Fibroblast of skin of scalp (primary cell): ENCODE measurements at places on chromosomes 7 and 10.

DNA sequence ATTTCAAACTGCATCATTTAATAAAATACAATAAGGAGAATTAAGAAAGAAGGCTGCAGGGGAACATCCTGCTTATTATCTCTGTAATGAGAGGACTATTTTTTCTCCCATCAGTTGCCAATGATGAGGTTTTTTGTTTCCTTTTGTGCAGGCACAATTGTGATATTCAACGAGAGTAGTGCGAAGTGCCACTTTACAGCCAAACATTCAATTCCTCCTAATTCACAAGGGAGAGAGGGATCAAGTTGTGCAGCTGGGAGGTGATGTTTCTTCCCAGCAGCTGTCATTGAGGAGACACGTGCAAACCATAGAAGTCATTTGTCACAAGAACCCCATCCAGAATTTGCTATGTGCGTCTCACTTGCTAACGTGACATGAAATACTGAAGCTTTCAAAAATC is 81.6 kb upstream of the ICA1 start:
- DNase-seq, result no peak

GRCh38 chr10:37856881-37857286 is 526 bp downstream of the ZNF248 start:
- no peak for DNase-seq

GRCh38 chr7:55120501-55121198 is 101.8 kb downstream of the EGFR start:
- no peak for DNase-seq

DNA sequence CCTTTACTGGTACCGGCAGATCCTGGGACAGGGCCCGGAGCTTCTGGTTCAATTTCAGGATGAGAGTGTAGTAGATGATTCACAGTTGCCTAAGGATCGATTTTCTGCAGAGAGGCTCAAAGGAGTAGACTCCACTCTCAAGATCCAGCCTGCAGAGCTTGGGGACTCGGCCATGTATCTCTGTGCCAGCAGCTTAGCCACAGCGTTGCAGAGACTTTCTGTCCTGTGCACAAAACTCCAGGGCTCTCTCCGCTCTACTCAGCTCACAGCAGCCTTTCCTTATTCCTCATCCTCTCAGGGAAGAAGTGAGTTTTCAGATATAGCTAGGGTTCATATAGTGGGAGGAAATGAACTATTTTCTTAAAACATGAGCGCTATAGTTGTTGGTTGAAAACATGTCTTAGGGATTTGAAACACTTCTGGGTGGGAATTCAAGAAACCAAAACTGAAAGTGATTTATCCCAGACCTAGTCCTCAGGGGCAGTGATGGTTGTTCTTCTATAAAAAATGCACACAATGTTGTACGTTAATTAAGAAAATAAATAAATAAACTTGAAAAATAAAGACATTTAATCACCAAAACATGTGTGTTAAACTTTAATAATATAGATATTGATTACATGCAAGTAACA is 150.2 kb upstream of the PRSS58 start:
- no peak for DNase-seq

DNA sequence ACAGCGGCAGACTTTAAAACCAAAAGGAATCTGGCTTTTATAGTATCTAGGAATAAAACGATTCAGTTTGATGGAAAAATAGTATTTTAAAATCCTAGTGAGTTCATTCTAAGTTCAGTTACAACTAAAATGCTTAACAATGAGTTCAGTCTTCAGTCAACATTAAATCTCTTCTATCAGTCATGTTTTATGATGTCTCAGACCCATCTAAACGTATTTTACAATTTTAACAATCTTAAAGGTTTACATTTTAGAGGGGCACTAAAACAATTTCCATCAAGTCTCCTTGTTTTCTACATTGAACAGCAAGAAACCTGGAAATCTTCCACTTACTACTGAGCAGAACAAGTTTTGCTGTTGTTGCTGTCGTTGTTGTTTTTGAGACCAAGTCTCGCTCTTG is 10.0 kb downstream of the SVOPL start:
- DNase-seq, result no peak

DNA sequence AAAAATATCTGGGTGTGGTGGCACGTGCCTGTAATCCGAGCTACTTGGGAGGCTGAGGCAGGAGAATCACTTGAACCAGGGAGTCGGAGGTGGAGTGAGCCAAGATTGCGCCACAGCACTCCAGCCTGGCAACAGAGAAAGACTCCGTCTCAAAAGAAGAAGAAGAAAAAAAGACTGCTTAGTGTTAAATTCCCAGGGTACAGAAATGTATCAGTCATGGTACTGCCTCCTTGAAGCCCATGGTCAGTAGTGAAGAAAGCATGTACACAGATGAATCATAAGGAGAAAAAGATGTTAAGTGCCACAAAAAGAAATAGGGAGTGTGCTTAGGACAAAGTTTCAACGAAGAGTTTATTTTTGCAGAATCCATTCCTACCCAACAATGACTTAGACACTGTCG is 62.5 kb upstream of the KMT2E start:
- DNase-seq, result peak; percentile 31

GRCh38 chr10:58734116-58734515 is 221.4 kb downstream of the BICC1 start:
- peak; percentile 91 for DNase-seq

GRCh38 chr10:2852574-2853323 is 214.6 kb upstream of the PFKP start:
- no peak for DNase-seq

GRCh38 chr7:111568870-111569462 is 6.7 kb upstream of the IMMP2L start:
- no peak for DNase-seq

DNA sequence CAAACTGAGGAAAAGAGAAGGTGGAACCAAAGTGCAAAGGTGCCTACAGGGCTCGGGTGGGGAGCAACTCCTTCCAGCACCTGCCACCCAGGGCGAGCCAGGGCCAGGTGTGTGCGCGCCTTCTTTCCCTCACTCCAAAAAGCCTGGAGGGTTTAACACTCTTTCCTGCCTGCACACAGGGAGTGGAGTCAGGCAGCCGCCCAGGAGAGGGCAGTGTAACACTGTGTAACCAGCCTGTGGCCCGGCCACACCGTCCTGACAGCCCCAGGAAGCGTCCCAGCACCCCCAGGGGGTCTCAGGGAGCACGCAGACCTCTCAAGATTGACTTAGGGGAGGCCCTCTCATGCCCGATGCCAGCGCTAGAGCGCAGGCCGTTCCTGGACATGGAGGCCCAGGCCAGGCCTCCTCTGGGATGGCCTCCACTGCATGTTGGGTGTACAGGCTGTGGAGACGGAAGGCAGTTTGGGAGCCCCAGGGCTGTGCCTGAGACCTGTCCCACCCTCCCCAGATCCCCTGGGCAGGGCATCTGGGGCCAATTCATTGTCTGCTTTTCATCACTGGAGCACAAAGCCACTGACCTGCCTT is 13.4 kb downstream of the BRI3 start:
- peak; percentile 66 for DNase-seq

- no peak for DNase-seq
Observed at GRCh38 chr7:11191574-11192220, 218.0 kb downstream of the PHF14 start.

- no peak for DNase-seq
Observed at GRCh38 chr7:28269700-28270361, 89.2 kb upstream of the JAZF1 start.

DNA sequence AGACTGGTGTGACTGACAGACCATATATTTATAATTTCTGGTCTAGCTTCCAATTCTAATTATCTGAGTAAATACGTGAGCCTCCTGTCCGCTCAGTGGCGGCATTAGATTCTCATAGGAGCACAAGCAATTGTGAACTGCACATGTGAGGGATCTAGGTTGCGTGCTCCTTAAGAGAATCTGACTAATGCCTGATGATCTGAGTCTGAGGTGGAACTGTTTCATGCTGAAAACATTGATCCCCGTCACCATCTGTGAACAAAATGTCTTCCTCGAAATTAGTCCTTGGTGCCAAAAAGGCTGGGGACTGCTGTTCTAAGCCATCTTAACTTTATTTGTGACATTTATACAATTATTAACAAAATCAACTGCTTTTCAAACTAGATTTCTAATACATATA is 164.7 kb upstream of the MEOX2 start:
- DNase-seq, result peak; percentile 39

- no peak for DNase-seq
Observed at GRCh38 chr10:36254199-36254598, 612.1 kb upstream of the FZD8 start.

DNA sequence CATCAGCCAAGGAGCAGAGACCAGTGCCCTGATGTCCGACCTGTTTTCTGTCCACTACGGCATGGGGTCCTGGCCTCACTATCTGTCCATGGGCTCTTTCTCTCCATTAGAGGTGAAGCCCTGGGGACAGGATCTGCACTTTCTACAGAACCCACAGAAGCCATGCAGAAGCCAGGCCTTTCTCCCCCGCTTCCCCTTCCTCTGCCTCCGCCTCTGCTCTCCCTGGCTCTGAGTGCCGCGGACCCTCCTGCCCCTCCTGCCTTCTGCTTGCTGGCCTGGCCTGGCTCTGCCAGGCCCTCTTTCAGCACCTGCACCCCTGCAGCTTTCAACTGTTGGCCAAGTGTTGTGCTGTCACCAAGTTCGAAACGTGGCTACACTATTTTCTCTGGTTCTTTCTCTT is 439.8 kb upstream of the ZMIZ1 start:
- no peak for DNase-seq

GRCh38 chr7:128826916-128827247 is 3.3 kb upstream of the FLNC start:
- no peak for DNase-seq

- no peak for DNase-seq
Observed at GRCh38 chr10:51427758-51428157, 271.6 kb downstream of the CSTF2T start.

GRCh38 chr10:119449760-119450461 is 92.6 kb downstream of the RGS10 start:
- peak; percentile 93 for DNase-seq

DNA sequence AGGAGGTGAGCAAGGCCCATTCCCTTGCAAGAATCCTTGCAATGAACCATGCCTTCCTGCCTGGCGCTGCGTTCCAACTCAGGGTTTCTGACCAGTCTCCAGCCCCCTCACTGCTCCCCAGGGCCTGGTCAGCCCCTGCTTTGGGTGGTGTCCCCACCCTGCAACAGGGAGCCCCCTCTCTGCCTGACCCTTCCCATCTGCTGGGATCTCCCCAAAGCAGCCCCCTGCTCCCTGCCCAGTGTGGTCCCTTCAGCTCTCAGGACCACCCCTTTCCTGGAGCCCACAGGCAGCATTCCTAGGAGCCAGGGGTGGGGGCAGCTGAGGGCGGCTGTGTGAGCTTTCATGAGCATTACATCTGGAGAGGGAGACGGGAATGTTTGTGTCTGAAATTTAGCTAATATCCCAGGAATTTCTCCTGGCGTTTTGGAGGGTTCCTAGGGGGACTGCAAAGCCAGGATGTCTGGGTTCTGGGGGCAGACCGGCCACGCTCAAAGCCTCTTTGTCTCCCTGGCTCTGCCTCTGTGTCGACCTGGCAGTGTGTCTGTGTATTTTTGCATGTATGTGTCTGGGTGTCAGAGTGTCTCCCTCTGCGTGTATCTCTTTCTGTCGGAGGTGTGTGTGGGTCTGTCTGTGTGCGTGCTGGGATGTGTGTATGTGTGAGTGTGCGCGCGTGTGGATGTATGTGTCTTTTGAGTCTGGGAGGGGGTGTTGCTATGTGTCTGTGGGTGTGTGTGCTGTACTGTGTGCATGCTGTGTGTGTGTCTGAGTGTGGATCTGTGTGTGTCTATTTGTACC is 300.5 kb upstream of the ZMIZ1 start:
- peak; percentile 84 for DNase-seq

GRCh38 chr7:106770191-106770590 is 94.9 kb upstream of the PIK3CG start:
- DNase-seq, result peak; percentile 83

DNA sequence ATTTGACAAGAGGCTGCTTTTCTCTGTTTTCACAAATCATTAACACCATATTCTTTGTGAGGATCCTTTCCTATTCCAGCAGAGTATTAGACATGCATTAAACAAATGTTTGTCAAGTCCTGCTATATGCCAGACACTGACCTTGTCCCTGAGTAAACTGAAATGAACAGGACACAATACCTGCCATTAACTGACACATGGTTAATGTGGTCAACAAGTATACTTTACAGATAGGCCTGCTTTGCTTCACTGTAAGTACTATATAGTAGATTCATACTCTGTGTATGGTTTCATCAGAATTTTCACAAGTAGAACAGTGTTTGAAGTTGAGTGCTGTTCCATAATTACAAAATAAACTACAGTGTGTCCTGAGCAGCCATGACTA is 5.9 kb downstream of the TNKS2 start:
- no peak for DNase-seq

DNA sequence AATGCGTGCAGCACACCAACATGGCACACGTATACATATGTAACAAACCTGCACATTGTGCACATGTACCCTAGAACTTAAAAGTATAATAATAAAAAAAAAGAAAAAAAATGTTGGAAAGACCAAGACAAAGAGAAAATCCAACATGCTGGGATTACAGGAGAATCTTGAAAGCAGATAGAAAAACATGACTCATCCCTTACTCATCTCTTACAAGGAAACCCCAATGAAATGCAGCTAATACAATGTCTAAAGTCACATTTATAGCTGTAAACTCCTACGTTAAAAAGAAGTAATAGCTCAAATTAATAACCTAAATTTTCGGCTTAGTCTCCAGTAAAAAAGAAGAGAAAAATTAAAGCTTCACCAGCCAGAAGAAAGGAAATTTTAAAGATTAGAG is 47.5 kb upstream of the DGKB start:
- no peak for DNase-seq

GRCh38 chr7:35249537-35249907 is 4.4 kb downstream of the TBX20 start:
- DNase-seq, result no peak
